ENCODE measurements at places on chromosomes 12 and 14.

DNA sequence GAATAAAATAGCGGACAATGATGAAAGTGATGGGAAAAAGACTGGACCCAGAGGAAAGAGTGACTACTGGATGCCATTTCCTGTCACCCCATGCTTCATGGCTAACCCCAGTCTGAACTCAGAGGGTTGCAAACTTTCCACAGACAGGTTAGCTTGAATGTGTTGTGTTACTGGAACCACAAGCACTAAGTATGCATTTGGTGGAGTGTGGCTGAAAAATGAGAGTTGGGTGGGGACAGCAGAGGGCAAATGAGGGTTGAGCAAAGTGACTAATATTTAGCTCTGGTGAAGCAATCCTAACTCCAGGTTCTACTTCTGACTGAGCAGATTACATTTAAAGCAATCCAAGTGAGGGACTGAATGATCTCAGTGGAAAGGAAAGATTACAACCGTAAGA, 1.6 kb downstream of the SLC16A7 start:
- H3K4me3 ChIP-seq = peak overlapping the region; percentile 87
- no peaks in the 10 kb centered on the region for H3K27me3 ChIP-seq
- H3K36me3 ChIP-seq = peaks cover 6% of the 10 kb centered on the region
- peaks cover 16% of the 10 kb centered on the region for H3K4me1 ChIP-seq
- H3K27ac ChIP-seq = peak overlapping the region; percentile 92

GRCh38 chr12:63876980-63877379, 32.5 kb downstream of the SRGAP1 start:
- no peaks in the 10 kb centered on the region for H3K27me3 ChIP-seq
- DNase-seq = no peak
- H3K36me3 ChIP-seq = no peaks in the 10 kb centered on the region
- no peak overlapping the region for H3K27ac ChIP-seq
- no peaks in the 10 kb centered on the region for H3K4me1 ChIP-seq

DNA sequence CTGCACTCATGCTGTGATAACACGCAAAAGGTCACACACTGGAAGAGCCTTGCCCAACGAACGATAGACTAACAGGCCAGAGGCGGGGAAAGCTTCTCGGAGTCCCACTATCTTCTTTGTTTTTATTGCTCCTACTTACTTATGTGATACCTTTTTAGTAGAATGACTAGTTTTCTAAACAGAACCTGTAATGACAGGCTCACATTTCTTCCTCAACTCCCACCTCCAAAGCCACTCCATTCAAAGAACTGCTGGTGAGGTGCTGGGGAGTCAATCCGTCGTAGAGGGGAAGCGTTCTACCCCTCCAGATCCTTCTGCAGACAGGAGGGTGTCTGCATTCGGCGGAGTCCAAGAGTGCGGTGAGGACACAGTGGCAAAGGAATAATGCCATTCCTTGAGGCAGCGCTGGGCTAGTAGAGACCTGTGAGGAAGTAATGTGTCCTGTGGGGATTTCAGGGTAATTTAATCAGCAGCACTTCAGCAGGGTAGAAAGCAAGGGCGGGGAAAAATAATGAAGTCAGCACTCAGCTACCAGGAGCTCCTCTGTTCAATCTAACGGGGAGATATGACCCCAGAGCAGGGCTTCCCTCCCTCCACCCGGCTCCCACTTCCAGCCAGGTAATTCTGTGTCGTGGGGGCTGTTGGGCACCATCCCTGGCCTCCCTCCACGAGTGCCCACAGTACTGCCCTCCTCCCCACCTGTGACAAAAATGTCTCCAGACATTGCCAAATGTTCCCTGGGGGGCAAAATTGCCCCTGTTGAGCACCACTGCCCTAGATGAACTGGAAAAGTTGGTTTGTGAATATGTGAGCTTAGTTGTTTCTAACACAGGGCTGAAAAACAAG, 25.2 kb downstream of the SPRING1 start:
- H3K27ac ChIP-seq = no peak overlapping the region
- no peak for DNase-seq
- peaks cover 19% of the 10 kb centered on the region for H3K4me1 ChIP-seq
- no peaks in the 10 kb centered on the region for H3K27me3 ChIP-seq
- peaks cover 30% of the 10 kb centered on the region for H3K36me3 ChIP-seq

DNA sequence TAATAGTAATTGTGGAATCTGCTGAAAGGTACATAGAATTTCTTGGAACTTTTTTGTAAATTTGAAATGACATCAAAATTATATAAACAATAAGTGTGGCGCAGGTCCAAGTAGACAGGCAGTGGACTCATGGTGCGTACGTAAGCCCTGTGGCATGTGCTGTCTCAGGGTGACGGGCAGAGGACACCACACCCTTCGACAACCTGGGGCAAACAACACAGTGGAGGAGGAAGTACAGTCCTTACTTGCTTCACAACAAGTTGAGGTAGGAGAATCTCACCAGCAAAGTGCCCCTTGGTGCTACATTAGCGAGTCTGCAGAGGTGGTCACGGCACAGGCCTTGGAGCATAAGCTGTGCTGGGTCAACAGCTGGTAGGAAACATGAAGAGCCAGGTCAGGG, 180.9 kb downstream of the AEBP2 start:
- H3K27me3 ChIP-seq = no peaks in the 10 kb centered on the region
- no peaks in the 10 kb centered on the region for H3K4me1 ChIP-seq
- H3K27ac ChIP-seq = no peak overlapping the region
- no peaks in the 10 kb centered on the region for H3K36me3 ChIP-seq
- no peak overlapping the region for H3K4me3 ChIP-seq

DNA sequence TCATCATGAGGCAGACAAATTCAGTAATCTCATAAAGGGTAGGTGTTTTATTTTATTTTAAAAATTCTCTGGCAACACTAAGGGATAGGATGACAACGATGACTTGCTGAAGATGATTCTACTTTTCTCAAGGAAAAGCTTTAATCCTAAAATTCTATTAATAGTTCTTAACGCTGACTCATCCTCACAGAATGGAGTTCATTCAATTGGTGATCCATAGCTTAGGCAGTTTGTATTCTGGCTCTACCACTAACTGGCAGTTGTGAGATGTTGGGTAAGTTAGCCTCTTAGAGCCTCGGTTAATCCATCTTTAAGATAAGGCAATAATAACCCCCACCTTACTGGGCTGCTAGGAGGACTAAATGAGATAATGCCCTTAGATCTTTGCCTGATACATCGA, 116.3 kb downstream of the RTN1 start:
- H3K36me3 ChIP-seq = no peaks in the 10 kb centered on the region
- H3K4me3 ChIP-seq = no peak overlapping the region
- no peaks in the 10 kb centered on the region for H3K27me3 ChIP-seq
- H3K4me1 ChIP-seq = no peaks in the 10 kb centered on the region
- H3K27ac ChIP-seq = no peak overlapping the region

DNA sequence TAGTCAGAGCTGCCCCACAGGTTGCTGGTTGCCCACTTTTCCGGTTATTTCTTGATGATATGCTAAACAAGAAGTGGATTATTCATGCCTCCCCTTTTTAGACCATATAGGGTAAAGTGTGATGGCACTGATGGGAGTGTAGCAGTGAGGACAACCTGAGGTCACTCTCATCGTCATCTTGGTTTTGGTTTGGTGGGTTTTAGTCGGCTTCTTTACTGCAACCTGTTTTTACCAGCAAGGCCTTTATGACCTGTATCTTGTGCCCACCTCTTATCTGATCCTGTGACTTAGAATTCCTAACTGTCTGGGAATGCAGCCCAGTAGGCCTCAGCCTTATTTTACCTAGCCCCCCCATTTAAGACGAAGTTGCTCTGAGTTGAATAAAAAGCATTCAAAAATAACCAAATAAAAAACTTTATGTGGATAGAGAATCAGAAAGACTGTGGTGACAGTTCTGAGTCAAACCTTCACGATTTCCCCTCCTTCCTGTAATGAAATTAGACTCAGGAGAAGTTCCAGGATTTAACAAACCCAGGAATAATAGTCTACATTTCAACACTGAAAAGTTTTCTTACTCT, 144.2 kb downstream of the PAWR start:
- no peak overlapping the region for H3K4me3 ChIP-seq
- H3K27ac ChIP-seq = no peak overlapping the region
- H3K4me1 ChIP-seq = no peaks in the 10 kb centered on the region
- no peak for DNase-seq
- no peaks in the 10 kb centered on the region for H3K27me3 ChIP-seq

DNA sequence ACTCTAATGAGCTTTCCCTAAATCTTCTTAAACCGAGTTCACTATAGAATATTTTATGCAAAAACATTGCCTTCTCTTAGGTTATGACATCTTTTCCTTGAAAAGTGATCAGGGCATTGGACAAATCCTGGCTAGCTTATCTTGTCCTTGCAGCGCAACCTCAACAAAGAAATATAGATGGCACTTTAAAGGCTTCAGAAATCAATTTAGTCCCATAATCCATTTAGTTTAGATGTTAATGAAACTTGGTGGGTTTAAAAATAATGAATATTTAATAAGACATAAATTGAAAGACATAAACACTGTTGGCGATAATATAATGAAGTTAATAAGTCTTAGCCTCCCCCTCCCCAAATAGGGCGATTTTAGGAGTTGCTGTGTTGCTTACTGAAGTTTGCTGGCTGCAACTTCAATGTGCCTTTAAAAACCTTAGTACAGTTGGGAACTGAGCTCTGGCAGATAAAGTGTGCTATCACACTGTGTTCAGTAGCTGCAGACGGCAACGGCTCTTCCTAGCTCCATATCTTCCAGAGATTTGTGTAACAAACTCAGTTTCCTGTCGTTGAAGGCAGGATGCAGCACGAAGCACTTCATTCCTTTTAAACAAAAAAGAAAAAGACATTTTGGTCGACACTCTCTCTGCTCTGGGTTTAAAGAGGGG, 19.5 kb downstream of the PLXNC1 start:
- H3K4me3 ChIP-seq = no peak overlapping the region
- H3K4me1 ChIP-seq = peaks cover 10% of the 10 kb centered on the region
- no peak overlapping the region for H3K27ac ChIP-seq
- no peaks in the 10 kb centered on the region for H3K27me3 ChIP-seq
- no peaks in the 10 kb centered on the region for H3K36me3 ChIP-seq

All from B cell (primary cell).